Stimulated activated CD8-positive, alpha-beta memory T cell treated with anti-CD3 and anti-CD28 coated beads, Interleukin-4, amount 100 ng/mL, for 4 hours (primary cell): ENCODE measurements at places on chromosomes 13 and 19.

DNA sequence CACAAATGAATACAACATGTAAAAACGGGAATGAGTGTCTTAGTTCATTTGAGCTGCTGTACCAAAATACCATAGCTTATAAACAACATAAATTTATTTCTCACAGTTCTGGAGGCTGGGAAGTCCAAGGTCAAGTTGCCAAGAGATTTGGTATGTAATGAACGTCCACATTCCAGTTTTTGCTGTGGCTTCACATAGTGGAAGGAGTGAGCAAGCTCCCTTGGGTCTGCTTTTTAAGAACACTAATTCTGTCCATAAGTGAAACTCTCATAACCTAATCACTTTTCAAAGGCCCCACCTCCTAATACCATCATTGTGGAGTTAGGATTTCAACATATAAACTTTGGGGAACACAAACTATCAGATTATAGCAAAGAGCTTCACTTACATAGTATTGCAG lies 1189.6 kb downstream of the PCDH9 start:
- DNase-seq = no peak

GRCh38 chr13:113117335-113117872 lies 5.2 kb upstream of the F10 start:
- DNase-seq = no peak

DNA sequence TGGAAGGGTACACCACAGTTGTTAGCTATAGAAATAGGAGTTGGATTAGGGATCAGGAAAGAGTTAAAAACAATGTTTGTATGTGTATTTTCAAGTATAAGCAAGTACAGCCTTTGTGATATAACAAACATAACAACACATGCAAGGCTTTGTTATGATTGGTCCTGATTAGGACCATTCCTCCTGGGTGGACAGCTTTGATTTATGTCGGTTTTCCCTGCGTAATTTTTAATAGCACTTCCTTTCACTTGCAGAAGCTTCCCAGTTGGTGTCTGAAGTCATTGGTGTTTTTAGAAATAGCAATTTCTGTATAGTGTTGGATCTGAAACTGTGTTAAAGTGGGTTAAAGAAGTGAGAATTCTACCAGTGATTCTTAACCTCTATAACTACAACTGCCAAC lies 10.0 kb downstream of the FNDC3A start:
- DNase-seq = no peak

GRCh38 chr19:54183431-54183830 lies 5.9 kb downstream of the MBOAT7 start:
- DNase-seq = no peak

DNA sequence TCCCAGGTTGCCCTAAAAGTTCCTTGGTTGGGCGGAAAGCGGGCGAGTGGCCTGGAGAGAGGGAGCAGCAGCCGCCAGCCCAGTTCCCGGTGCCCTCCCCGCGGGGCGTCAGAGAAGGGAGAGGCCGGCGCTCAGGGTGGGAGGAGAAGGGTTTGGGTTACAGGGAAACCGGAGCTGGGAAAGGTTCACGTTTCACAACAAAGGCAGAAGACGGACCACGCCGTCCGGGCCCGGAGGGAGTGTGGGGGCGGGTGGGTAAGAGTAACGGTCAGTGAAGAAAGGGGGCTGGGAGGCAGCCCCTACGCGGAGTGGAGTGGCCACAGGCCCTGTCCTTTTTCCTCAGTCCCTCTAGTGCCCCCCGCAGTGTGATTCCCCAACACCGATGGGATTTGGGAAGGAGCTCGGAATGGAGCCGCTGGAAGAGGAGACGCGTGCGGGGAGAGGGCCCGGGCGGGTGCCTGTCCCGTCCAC lies 1.6 kb downstream of the SIX5 start:
- DNase-seq = no peak
